ENCODE measurements at places on chromosomes 3 and 15.

DNA sequence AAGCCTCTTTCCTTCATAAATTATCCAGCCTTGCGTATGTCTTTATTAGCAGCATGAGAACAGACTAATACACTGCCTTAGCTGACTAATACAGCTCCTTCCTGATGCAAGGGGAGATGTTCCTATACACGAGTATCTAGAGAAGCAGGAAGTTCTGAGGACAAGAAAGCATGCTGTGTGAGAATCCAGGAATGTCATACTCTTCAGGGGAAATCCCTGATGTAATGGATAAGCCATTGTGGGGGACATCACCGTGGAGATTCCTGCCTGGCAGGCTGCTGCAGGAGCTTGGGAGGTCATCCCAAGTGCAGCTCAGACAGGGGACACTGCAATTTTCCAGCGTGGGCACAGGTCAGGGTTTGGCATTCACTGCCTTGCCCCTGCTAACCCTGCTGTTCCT, 476.9 kb downstream of the NR2F2 start:
- no peak for DNase-seq

GRCh38 chr15:40338041-40338657, 2.6 kb downstream of the CCDC9B start:
- DNase-seq: peak; percentile 70

GRCh38 chr15:49225572-49226281, 55.7 kb downstream of the GALK2 start:
- no peak for DNase-seq

DNA sequence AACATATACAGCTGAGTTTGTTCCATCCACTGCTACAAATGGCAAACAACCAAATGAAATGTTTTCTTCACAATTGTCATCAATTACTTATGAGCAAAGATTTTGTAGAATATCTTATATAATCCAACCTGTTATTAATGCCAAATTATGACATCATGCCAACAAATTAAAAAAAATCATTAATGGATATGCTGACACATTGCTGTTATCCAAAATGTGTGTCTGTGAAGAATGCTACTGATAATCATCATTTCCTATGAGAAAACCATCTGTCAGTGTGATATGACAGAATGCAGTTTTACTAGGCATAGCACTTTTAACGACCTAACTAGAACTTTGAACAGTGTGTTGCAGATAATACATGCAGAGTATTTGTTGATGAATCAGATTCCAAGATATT, 556.5 kb upstream of the KCNMB2 start:
- DNase-seq: no peak

DNA sequence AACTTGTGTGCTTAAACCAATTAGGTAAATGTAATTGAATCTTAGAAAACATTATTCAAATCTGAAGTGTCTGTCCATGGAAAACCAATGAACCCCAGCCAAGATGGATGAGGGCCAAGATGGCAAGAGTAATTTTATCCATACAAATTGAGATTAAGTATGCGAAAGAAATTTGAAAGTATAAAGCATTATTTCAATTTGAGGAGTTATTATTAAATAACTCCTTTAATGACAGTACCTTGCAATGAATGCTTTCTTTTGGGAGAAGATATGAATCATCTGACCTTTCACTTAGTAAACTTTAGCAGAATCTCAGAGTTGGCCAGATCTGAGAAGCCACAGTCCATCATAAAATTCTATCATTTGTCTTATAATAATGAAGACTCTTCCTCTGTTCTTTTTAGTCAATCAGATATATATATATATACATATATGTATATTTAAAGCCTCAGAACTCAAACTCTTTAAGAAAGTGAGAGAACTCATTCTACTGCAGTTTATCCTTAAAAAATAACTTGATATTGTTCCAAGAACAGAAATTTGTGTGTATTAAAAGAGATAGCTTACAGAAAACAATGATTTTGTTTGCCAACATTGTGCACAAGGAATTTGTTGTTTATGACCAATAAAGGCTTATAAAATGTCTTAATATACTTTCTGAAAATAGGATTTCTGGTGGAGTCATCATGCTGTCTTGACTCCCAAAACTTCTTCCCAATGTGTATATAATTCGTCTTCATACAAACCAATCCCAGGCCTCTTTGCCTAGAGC, 434.8 kb upstream of the THBS1 start:
- no peak for DNase-seq

GRCh38 chr15:44706946-44707636, 4.0 kb downstream of the PATL2 start:
- no peak for DNase-seq

DNA sequence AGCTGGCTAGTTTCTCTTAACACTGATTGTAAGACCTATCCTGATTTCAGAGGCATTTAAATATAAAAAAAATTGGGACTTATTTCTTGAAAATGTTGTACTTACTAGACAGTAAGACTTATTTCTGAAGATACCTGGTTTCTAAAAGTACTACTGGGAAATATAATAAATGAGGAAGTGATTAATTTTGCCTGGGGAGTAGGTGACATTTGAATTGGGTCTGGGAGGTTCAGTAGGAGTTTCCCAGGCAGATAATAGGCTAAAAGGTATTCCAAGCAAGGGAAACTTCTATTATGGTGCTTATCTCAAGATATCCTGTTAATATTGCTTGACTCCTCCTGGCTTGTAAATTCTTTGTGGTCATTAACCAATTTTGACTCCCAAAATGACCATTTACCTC, 6.5 kb upstream of the IQGAP1 start:
- no peak for DNase-seq

DNA sequence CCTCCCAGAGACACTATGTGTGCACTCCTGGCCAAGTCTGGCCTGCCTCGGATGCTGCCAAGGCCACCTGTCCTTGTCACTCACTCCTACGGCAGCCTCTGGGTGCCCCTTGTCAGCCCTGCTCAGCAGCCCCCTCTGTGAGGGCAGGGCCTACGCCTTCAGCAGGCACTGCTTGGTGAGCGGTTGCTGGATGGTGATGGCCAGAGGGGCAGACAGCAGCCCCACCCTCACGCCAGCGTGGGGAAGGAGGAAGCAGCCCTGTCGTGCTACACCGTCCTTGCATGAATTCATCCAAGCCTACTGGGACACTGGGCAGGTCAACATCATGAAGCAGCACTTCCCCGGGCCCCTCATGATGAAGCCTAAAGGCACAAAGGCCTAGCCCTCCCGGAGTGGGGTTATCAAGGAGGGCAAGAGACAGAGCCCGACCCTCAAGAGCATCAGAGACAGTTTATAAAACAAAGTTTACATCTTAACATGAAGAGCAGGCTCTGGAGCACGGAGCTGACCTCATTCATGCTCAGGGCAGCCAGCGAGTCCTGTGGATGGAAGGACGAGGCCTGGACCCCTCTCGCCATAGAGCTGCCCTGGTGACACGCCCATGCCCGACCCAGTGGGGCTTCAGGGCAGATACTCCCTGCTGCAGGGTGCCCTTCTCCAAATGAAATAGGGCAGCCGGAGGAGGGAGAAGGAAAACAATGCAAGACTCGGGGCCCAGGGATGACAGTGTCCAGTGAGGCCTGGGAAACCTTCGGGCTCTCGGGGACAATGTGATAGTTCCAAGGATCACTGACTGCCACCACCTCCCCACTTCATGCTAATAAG, 25.3 kb downstream of the CHDH start:
- peak; percentile 40 for DNase-seq

DNA sequence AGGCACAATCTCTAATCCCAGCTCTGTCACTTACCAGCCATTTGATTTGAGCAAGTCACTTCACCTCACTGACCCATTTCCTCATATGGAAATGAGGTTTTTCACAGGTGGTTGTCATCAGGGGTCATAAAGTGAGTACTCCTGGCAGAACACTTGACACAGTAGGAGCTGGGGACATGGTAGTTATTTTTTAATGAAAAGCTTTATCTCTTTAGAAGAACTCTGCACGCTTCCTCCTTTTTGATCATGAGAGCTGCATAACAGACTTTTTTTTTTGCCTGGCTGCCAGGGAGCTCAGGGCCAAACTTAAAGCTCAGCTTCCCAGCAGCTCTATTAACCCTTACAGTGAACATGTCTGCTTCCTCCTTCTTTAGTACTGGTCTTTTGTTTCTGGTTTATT, 8.4 kb downstream of the VWA5B2 start:
- no peak for DNase-seq

- DNase-seq: no peak
Observed at GRCh38 chr3:140883428-140884040, 58.1 kb upstream of the SLC25A36 start.

DNA sequence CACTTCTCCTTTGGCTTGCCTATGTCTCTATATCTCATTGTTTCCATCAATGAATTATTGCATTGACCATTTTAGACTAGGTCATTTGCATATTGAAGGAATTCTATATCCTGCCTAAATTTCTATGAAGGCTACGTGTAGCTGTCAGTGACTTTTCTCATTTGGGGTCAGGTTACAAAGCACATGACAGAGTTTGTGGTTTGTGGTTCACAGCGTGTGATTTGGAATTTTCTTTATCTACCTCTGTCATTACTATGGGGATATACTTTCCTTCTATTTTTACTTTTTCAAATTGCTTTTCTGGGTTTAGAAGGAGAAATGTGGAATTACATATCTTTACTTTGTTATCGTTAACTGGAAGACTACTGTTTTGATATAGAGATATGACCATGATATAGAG, 317.3 kb upstream of the CFAP20DC start:
- DNase-seq: no peak

GRCh38 chr3:195904368-195904767, 4.0 kb downstream of the TNK2 start:
- DNase-seq: no peak

- no peak for DNase-seq
Observed at GRCh38 chr3:61804782-61805181, 243.4 kb downstream of the PTPRG start.

DNA sequence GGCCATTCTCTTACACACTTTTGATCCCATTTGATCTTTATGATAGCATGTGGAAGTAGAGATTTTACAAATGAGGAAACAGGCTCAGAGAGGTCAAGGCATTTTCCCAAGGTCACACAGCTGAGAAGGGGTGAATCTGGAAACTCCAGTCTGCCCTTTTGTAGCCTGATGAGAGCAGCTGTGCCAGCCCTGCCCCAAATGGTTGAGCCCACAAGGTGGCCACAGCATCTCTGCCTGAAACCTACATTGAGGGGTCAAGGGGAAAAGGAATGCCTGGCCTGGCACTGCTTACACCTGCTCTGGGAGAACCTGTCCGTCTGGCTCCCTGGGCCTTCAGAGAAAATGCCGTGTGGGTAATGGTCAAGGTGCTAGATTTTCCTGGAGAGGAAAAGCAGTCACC, 200.2 kb upstream of the LINGO1 start:
- no peak for DNase-seq

DNA sequence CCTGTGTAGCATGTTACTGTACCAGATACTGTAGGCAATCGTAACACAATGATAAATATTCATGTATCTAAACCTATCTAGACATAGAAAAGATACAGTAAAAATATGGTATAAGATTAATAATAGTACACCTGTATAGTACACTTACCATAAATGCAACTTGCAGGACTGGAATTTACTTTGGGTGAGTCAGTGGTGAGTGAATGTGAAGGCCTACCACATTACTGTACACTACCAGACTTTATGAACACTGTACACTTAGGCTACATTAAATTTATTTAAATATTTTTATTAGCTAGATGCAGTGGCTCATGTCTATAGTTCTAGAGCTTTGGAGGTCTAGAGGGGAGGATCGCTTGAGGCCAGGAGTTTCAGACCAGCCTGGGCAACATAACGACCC, 186.6 kb upstream of the ROPN1 start:
- DNase-seq: no peak

DNA sequence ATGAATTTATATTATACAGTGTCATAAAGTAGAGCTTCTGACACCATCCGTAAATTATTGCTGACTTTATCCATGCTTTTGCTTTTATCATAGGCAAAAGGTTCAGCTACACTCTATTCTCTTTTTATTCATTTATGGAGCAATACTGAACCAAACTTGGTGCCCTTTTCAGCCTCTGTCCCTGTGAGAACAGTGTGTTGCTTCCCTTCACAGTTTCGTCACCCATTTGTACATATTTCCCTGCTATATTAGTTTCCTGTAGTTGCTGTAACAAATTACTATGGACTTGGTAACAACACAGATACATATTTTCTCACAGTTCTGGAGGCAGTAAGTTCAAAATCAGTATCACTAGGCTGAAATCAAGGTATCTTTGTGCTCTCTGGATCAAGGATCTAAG, 2.8 kb upstream of the RPL24 start:
- DNase-seq: no peak

DNA sequence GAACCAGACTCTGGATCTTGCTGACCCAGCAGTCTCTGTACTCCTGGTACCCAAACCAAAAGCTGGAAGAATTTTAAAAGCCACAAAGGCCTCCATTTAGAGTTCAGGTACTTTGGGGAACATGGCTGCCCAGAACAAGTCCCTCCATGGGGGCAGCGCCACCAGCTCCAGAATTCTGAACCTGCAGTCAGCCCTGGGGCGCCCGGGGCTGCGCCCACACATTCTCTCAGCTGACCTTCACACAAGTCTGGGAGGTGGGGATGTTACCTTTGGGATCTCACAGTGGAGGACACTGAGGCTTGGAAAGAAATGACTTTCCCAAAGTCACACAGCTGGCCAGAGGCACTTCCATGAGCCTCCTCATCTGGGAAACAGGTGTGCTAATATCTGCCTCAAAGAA, 154.8 kb downstream of the RAB11A start:
- no peak for DNase-seq

DNA sequence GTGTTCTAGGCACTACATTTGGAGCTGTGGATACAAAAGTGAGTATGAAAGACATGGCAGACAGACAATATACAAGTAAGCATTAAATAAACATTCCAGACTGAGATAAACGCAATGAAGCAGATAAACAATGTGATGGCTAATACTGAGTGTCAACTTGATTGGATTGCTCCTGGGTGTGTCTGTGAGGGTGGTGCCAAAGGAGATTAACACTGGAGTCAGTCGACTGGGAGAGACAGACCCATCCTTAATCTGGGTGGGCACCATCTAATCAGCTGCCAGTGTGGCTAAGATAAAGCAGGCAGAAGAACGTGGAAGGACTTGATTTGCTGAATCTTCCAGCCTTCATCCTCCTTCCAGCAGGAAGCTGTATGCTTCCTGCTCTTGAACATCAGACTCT, 77.2 kb downstream of the CADPS start:
- DNase-seq: no peak

- DNase-seq: no peak
Observed at GRCh38 chr3:110711130-110711832, 360.3 kb upstream of the NECTIN3 start.

- DNase-seq: no peak
Observed at GRCh38 chr3:64441861-64442260, 216.6 kb upstream of the PRICKLE2 start.

GRCh38 chr15:52093539-52094510, 18.8 kb downstream of the BCL2L10 start:
- DNase-seq: peak; percentile 56

DNA sequence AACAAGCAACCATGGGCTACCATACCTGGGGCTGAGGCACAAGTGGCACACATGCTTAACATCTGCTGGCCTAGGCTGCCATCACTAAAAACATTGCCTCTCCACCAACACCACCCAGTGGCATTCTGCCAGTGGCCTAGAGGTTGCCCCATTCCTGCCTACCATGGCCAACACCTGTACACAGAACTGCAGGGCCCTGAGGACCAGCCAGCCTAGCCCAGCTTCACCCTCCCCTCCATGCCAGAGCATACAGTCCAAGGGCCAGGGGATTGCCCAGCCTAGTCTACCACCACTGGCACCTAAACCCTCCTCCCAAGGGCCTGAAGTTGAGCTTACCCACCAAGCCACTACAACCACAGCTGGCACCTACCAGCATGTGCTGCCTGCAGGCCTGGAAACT, 35.3 kb downstream of the NEK10 start:
- no peak for DNase-seq

- DNase-seq: no peak
Observed at GRCh38 chr15:62672268-62672667, 370.3 kb upstream of the TPM1 start.
